ENCODE measurements at places on chromosomes 7 and 10.

DNA sequence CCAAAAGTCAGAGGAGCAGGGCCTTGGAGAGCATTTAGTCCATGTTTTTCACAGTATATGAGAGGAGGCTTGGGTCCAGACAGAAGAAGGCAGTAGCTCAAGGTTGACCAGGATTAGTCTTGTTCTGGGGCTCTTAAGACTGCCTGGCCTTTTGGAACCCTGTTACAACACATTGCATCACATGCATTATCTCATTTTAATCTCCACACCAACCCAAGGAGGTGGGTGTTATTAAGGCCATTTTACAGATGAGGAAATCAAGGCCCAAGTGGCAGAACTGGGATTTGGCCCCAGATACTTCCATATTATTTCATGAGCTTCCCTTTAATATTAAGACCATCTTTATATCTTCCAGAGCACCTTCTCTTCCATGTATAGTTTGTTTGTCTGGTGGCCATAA, 38.8 kb downstream of the RPS24 start:
- DNase-seq = no peak

GRCh38 chr7:13174991-13175390, 487.6 kb downstream of the ARL4A start:
- DNase-seq = no peak

- no peak for DNase-seq
These were observed 9.0 kb downstream of the CUTC start for GRCh38 chr10:99740933-99741559.

DNA sequence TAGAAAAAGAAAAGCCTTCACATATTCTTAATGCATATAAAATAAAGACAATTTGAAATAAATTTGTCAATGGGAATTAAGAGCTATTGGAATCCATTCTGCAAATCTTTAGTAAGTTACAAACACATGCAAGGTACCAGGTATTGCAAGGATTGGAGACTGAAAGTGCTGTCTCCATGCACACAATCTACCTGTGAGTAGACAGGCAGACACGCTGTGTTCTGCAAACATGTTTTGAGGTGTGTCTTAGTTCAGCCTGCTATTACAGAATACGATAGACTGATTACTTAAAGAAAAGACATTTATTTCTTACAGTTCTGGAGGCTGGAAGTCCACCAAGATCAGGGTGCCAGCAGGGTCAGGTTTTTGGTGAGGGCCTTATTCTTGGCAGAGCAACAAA, 10.0 kb downstream of the NMT2 start:
- no peak for DNase-seq

GRCh38 chr7:116713918-116714317, 41.9 kb downstream of the MET start:
- DNase-seq = no peak

DNA sequence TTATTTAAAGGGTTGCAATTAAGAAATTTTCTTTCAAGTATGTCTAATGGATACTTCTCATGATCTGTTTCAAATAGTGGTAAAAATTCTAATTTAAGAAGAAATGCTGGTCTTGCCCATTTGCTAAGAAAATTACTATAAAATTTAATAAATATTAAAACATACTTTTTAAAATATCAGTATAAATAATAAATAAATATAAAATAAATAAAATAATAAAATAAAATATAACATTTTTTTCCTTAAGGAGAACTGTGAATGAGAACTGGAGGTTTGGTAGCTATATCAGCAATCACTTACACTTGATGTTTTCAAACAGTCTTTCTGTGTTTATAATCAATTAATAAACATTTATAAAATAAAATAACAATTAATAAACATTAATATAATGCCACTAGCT, 266.1 kb downstream of the HGF start:
- DNase-seq = no peak

DNA sequence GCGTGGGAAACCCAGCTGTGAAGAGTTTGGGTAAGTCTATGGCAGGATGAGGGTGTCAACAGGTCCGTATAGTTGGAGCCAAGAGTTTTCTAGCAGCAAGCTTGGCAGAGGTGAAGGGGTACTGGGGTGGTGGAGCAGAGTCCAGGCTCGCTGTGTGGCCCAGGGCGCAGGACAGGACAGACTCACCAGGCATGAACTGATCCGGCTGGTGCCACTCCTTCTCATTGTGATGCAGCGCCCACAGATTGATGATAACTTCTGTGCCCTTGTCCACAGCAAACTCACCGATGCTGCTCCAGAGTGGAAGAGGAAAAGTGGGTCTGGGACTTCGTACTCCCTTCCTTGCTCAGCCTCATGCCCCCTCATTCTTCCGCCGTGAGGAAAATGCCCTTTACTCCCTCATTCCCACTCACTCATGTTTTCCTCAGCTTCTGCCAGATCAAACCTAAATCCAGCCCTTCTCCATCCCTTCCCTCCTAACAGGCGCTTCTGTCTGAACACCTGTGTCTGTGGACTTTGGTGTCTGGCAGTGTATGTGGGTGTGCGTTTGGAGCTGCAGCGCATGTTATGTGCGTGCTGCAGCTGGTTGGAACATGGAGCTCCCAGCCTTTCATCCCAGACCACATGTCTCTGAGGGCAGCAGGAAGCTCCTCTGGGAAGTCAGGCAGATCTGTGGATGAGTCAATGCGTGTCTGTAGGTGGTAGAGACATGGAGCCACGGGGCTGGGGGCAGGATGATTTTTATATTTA, 5.7 kb downstream of the CYP17A1 start:
- DNase-seq = no peak

DNA sequence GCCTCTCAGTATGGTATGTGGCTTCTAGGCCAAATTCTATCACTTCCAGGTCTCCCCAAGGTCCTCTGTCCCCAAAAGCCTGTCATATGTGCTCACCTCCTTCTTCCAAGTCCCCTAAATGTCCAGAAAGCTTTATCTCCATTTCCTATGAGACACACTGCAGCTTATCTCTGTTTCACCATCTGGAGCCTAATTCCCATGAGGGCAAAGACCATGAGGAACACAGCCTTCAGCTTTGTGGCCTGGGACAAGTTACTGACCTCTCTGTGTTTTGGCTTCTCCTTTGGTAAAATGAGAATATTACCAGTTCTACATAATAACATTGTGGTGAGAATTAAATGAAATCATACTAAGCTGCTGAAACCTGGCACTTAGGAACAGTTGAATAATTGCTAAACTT, 19.2 kb downstream of the ST8SIA6 start:
- no peak for DNase-seq

DNA sequence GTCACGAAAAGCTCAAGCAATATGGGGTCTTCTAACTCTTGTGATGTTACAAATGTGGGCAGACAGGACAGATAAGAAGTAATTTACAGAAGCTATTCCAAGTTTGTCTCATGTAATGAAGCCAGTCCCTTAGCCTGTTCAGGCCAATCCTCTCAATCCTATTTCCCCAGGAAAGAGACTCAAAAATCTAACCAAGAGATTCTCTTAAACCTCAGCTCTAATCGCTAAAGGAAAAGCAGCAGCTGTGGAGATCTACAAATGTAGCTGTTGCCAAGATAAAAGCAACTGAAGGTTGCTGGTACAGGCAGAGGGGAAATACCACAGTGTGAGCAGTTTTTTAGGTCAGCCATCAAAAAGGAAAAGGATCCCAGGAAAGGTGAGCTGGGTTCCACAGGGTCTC, 39.3 kb downstream of the ANK3 start:
- DNase-seq = no peak

- no peak for DNase-seq
These were observed 2.1 kb downstream of the FAM24B start for GRCh38 chr10:122877264-122877663.

DNA sequence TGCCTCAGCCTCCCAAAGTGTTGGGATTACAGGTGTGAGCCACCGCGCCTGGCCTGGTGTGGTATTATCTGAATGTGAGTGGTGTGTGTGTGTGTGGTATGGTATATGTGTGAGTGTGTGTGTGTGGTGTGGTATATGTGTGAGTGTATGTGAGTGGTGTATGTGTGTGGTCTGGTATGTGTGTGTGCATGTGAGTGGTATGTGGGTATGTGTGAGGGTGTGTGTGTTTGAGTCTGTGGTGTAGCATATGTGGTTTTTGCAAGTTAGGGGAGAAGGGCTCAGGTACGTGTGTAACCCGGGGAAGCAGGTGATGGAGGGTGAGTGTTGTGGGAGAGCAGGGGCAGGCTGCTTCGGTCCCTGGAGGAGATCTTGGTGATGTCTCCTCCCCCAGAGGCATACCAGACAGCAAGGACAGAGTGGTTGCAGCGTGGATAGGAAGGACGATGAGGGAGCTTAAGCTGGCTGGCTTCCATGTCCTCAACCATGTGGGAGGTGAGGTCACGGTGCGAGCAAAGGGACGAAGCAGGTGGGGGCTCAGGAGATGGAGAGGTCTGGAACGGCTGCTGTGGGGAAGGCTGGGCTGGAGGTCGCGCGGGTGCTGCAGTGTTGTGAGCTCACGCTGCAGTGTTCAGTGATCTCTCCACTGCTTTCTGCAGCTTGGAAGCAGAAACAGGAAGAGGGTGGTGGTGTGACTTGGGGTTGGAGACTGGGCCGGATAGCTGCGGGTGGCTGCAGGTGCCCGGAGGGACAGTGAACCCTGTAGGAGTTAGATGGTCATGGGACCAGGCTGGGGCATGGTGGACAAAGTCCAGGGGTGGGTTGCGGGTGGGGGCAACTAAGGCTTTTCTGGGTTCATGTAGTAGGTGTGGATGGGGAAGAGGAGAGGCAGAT, 5.0 kb downstream of the ZYX start:
- DNase-seq = no peak

- DNase-seq = no peak
These were observed 28.1 kb downstream of the ATE1 start for GRCh38 chr10:121899727-121900126.

DNA sequence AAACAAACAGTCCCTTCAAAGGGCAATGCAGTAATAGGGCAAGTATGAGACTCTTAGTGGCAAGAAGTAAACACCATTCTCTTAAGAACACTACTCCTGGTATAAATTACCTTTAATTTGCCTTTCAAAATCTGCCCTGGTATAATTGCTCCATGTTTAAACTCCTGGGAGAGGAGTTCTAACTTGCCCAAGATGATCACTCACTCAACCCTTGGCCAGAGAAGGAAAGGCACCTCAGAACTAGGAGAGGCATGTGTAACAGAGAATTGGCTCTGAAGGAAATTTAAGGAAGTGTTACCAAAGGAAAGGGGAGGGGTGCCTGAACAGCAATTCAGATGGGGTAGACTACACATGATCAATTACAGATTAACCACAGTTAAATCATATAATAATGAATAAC, 1173.6 kb upstream of the SORCS1 start:
- no peak for DNase-seq

DNA sequence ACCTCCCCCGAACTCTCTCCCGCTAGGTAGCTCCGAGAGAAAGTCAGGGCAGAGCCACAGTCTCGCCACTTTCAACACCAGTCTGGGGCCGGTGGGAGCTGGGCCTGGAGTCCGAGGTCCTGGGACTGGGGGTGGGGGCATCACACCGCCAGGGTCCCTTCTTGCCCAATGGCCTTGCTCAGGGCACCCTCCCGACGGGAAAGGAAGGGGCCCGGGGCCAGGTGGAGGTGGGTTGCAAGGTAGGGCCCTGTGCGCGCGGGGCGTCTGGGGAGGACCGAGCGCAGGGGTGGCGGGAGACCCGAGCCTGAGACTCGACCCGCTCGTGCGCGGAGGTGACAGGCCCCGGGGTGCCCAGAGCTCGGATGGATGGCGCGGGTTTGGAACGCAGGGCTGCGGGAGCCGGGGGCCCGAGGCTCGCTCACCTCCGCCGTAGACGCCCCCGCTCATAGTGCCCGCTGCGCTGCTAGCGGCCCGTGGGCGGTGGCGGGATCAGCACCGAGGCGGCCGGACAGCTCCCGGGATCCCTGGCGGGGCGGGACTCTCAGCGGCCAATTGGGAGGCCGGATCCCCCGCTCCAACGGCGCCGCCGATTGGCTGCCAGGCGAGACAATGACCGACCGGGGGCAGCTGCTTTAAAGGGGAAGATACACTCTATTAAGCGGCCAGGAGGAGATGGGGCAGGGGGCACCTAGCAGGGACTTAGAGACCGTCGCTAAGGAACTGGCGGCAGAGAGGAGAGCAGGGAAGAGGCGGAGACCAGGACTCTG, at the start of gene ACTL6B:
ACTL6B (minus strand) TSS at position 541 of the 767 bp plus-strand sequence; CDS start at position 447, 94 bp downstream.
- DNase-seq = no peak

- DNase-seq = no peak
These were observed 150.5 kb upstream of the VKORC1L1 start for GRCh38 chr7:65722361-65722792.

DNA sequence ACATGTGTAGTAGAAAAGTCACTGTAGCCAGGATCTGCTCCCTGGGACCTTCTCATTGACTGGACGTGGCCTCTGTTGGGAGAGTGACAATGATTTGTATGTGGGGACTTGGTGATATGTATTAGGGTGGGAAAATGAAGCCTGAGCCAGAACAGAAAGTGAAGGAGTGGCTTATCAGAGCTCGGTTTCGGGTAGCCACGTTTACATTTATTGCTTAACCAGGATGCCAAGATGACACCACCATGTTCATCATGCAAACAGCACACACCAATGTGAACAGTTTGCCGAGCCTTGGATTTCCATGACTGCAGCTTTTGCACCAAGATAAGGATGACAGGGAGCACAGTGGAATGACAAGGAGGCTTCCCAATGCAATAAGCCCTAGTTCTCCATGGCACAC, 112.8 kb upstream of the STK17A start:
- no peak for DNase-seq

GRCh38 chr7:28807396-28807994, 150.6 kb downstream of the TRIL start:
- no peak for DNase-seq

DNA sequence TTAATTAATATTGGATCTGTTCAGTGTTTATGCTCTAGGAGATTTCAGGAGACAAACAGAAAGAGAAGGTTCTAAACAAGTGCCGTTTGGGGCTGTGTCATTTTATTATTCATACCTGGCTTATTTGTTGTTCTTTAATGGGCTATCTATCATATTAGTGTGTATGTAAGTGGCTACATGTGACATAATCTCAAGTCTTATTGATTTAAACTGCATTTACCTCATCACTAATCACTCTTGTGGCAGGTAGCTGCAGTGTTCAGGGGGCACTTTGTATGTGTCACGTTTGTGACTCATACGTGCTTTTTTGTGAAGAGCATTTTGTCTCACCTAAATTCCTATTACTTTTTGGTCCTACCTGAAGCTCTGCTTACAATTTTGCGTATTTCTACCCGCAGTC, 95.4 kb downstream of the EXOC4 start:
- no peak for DNase-seq

DNA sequence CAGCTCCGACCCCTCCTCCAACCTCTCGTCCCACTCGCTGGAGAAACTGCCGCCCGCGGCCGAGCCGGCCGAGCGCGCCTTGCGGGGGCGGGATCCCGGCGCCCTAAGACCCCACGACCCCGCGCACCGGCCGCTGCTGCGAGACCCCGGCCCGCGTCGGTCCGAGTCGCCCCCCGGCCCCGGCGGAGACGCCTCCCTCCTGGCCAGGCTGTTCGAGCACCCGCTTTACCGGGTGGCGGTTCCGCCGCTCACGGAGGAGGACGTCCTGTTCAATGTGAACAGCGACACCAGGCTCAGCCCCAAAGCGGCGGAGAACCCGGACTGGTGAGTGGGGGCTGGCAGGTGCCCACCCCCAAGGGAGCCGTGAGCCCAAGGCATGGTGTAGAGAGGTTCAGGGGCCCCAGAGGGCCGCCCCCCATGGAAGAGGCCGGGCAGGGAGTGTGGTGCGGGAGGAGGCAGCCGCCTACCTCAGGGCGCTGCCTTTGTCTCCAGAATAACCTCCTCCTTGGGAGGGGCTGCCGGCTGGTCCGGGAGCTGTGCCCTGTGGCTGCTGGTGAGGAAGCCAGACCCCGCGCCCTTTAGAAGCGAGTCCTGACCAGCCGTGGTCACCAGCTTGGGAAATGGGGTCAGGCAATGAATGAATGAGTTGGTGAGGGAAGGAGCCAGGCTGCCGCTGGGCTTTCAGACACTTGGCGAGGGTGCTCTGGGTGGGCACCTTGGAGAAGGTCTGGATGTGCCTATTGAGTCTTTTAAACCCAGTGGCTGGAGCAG, 1.3 kb downstream of the FAM20C start:
- DNase-seq = no peak
